ENCODE measurements at places on chromosomes 2 and 18.

DNA sequence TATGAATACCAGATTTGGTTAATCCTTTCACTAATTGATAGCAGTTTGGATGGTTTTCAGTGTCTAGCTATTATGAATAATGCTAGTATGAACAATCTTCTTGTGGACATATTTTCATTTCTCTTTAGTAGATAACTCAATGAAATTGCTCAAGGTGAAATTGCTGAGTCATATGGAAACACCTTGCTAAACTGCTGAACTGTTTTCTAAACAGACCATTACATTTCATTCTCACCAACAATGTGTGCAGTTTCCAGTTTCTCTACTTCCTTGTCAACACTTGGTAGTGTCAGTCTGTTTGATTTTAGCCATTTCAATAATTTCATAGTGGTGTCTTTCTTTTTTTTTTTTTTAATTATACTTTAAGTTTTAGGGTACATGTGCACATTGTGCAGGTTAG, 250.0 kb downstream of the HRH4 start:
- no peak for DNase-seq

DNA sequence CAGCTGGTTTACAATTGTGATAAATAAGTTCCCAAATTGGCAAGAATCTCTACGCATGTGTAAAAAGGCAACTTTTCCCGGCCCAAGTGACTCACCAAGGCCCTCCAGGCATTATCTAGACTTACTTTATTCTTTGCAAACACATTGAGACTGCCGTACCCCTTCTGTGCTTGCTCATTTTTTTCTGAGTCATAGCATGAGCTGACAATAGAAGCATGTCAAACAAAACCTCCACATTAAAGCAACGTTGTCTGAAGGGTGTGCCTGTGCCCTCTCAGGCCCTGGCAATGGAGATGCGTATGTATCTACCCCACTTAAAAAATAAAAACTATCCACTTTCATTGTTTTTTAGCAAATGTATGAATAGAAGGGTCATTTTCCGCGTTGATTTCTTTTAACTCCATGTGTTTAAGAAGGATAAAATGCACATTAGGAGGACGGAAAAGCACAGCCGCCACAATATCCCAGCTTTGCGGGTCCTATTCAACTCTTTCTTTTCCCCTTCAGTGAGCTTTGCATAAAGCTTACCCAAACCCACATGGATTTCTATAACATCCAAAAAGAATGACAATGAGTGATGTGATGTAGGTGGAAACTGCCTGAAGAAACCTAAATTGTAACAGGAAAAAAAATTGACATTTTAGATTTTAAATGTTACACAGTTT, 298.2 kb downstream of the CDCA7 start:
- DNase-seq, result peak; percentile 41

DNA sequence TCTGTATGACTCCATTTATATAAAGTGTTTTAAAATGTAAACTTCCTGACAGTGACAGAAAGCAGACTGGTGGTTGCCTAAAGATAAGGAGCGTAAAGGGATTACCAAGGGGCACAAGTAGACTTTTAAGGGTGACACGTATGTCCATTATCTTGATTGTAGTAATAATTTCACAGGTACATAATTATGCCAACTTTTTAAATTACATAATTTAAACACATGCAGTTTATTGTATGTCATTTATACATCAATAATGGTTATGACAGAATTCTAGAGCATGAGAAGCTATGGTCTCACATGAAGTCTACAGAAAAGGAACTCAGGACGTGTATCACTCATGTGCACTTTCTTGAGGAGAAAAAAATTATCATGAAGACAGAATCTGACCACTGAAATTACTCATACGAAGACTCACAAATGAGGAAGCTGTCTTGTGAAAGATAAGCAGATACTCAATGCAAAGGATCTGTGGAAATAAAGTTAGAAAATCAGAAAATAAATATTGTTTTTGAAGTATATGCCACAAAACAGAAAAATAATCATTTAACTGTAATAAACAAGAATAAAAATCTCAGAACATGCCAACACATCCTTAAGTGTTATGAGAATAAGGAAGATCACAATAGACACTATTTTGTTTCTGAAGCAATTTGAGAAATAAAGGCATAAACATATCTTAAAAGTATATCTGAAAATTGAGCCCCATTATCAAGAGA, 84.4 kb downstream of the TMEM131 start:
- no peak for DNase-seq

DNA sequence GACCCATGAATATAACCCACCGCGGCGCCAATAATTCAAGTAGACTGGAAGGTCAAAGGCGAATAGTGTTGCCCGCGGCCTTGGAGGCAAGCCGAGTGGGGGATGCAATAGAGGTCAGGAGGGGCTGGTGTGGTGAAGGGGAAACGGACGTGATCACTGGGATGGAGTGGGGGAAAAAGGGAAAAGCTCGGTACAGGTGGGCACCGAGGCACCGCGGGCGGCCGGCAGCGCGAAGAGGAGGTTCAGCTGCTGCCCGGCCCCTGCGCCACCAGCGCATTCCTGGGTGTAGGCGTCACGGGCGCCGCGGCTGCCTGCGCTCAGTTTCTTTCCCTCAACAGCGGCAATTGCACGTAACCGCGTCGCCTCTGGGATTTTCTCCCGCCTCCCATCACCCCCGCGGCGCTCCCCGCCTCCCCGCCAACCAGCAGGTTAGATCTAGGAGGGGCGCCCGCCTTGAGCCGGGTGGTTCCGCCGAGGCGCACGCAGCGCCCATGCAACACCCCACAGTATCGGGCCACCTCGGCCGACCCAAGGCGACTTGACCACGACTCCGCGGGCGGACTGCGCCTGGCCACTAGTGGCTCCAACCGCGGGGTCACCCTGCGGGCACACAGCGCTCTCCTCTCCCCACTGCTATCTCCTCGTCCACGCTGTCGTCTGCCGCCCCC, 1.5 kb downstream of the RND3 start:
- peak; percentile 51 for DNase-seq

DNA sequence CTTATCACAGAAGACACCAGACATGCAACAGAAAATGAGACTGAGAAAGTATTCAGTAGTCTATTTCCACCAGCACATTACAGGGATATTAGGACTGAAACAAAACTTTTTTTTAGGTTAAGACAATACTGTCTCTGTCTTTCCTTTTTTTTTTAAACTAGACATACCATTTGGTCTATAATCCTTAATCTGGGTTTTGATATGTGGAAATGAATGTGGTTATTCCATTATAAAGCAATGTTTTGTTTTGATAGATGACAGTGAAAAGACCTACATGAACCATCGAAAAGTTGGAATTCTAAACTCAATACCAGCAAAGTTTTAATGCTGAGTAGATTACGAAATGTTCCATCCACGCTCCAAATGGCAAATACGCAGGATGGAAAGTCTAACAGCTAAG, 123.4 kb downstream of the TCF4 start:
- DNase-seq, result no peak

DNA sequence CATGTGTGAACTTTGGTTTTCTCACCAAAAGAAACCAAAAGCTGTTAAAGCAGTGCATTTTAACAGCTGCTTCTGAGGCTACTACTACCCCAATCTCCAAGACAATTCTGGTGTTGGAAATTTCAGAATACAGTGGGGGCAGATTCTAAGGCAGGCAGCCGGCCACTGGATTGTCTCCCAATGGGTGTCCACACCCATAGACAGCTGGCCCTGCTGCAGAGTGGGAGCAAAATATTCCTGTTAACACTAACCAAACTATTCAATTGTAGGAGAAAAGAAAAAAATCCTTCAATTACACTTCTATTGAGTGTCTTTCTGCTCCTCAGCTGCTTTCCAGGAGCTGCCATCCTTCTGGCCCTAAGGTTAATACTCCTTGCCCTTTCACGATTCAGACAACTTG, 223.7 kb downstream of the ALK start:
- DNase-seq, result no peak

GRCh38 chr18:77049938-77050337, 82.6 kb downstream of the MBP start:
- DNase-seq, result no peak

GRCh38 chr2:62222674-62223073, 26.8 kb downstream of the B3GNT2 start:
- no peak for DNase-seq

Data from GOT3 (cell line).